ENCODE measurements at places on chromosomes 6 and 20.

DNA sequence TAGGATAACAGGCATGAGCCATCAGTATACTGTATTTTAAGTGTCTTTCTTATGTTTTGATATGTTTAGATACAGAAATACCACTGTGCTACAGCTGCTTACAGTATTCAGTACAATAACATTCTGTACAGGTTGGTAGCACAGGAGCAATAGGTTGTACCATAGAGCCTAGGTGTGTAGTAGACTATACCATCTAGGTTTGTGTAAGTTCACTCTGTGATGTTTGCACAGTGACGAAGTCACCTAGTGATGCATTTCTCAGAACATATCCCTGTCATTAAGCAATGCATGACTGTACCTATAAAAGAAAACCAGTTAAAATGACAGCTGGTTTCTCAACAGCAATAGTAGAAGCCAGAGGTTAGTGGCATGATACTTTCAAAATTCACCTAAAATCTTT, 3.0 kb upstream of the ZBTB24 start:
- no peak for DNase-seq

GRCh38 chr6:87791485-87791884, 89.5 kb upstream of the AKIRIN2 start:
- no peak for DNase-seq

DNA sequence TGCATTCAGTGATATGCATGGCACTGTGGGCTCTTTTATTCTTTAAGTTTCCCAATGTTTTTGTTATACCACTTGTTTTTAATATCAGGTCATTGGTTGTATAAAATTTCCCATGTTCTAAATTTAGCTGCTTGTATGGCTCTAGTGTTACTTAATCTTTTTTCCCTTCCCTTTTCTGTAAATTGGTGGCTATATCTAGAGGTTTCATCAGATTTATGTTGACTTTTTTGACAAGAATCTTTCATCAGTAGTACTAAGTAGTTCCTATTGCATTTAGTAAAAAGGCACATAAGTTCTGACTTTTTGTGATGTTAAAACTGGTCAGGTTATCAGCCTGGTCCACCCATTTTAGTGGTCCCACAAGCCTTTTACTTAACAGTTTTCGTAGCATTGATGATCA, 51.1 kb downstream of the MMS22L start:
- no peak for DNase-seq

DNA sequence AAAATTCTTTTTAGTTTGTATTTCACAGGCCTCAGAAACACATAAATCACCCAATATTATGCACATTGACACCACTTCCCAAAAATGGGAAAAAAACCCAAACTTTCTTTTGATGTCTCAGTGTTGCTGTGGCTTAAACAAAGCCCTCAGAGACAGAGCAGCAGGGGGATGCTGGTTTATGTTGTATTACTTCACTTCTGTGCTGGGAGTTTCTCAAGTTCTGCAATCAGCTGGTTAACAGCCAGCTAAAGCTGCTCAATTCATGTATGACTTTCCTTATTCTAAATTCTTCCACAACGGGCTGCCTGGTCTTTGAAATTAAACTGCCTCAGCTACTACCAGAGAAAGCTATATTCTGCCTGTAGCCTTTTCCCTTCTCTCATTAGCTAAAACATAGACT, 5.6 kb downstream of the FILIP1 start:
- DNase-seq = no peak

DNA sequence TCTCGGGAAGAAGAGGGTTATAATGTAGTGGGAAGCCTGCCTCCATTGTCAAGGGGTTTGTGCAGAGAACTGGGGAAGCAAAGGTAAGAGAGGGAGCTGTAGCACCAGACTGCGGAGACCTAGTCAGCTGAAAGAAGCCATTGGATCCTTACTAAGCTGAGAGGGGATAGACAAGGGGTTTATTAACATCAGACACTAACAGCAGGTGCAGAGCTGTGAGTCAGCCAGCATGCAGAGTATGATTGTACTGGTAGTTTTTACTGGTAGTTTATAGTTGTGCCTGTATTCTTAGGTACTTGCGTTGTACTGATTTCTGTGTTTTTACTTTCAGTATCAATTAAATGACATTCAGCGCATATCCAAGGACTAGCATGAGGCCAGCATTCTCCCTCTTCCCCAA, 17.8 kb upstream of the COL19A1 start:
- DNase-seq = no peak

DNA sequence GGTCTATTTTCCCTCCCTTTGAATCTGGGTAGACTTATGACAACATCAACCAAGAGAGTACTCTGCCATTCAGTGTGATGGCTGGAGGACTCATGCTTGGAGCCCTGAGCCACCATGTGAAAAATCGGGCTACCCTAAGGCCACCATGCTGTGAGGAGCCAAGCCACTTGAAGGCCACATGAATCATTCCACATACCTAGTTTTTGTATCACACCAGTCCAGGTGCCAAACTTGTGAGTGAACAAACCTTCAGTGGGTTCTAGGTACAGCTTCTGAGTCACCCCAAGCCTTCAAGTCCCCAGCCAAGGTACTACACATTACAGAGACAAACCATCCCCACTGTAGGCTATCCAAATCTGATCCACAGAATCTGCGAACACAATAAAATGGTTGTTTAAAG, 37.4 kb upstream of the E2F3 start:
- DNase-seq = no peak

DNA sequence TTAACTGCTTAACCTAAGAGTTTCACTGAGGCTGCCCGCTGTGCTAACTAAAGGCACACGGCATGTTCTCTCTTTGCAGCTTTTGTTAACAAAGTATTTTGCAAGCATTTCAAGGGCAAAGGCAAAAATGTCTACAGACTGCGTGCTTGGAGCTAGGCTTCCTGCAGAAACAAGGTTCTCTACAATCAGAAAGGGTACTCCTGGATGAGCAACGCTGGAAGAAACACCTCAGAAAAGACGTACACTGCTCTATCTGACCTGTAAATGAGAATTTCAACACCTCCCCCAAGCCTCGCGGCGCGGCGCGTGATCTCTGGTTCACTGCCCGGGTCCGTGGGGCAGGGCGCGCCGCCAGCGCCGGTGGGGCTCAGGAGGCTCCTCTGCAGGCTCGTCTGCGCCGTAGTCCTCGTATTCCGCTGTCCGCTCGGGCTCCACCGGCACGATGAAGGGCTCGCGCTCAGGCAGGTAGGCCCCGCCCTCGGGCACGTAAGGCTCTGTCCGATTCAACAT, 120.9 kb downstream of the COL12A1 start:
- peak; percentile 78 for DNase-seq

DNA sequence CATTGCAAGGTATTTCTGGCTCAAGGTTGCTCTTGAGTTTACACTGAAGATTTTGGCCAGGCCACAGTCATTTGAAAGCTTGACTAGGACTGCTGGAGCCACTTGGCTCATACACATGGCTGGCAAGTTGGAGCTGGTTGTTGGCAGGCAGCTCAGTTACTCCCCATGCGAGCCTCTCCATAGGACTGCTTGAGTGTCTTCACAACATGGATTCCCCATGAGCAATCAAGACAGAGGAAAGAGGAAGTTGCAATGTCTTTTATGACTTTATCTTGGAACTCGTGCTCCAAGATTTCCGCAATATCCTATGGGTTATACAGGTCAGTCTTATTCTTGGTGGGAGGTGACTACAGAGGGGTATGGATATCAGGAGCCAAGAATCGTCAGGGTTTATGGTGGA, 1.4 kb upstream of the MANBAL start:
- no peak for DNase-seq

GRCh38 chr6:121760745-121761144, 325.3 kb downstream of the GJA1 start:
- DNase-seq = no peak

DNA sequence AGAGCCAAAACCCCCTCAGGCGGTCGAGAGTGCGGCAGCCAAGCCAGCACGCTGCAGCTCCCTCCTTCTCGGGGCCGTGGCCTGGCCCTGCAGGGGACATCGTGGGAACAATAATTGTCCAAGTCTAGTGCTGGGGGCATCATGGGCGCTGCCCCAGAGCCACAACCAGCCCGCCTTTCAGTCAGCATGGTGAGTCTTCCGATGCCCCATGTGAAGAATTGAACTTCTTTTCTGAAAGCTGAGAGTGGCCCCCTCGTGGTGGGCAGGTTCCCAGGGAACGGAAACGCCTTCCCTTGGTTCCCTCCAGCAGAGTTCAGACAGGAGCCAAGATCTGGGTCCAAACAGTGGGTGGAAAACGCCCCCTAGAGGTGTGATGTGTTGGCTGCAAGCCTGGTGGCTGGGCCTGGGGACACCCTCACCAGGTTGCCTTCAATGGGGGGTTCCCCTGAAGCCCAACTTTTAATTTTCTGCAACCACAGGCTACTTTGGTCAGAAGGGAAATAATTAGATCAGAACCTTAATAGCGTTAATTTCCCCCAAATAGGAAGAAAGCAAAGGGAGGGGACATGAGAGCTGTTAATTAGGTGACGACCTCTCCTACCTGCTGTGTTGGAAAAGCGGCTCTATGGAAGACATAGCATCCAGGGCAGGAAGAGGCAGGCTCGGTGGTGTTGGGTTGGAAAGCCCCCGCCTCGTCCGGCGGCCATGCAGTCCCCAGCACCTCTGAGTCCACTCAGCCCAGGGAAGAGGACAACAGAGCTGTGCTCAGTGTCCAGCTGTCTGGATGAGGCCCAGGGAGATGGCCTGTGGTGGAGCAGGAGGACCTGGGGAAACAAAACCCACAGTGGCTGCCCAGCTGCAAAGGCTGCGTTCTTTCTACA, 4.7 kb upstream of the MRGBP start:
- peak; percentile 96 for DNase-seq

GRCh38 chr6:135018052-135018451, 36.6 kb downstream of the HBS1L start:
- no peak for DNase-seq

- DNase-seq = no peak
Observed at GRCh38 chr20:36645353-36645752, 643 bp downstream of the SLA2 start.

DNA sequence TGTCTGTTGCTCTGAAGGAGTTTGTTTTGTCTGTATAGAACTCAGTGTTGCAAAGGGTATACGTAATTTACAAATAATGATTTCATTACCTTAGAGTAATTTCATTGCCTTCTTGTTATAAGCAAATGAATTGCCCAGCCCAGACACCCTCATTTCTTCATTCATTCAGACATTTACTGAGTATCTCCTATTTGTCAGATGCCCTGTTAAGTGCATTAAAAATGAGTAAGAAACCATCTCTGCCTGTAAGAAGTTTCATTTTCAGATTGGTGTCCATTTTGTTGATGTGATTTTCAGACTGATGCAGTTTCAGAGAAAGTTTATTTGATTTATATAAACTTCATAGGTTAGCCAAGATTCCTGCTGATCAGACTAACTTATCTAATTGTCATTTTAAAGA, 429.3 kb downstream of the PHF3 start:
- DNase-seq = no peak
